Stimulated activated CD8-positive, alpha-beta memory T cell treated with anti-CD3 and anti-CD28 coated beads, Interleukin-4, amount 100 ng/mL, for 1 hour (primary cell): ENCODE measurements at places on chromosomes 16 and 17.
A peak's percentile ranks its signal among the peaks of the same experiment; 100 is the strongest.

DNA sequence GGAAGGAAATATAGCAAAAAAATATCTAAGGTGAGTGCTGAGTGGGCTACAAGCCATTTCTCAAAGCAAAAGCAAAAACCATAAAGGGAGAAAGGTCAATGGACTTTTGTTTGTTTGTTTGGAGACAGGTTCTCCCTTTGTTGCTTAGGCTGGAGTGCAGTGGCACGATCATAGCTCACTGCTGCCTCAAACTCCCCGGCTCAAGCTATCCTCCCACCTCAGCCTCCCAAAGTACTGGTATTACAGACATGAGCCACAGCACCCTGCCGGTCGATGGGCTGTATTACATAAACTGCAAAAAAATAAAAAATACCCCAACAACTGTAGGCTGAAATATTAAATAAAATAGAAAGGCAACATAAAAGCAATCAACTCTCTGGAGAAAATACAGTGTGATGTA lies 3.5 kb upstream of the RBBP6 start:
- DNase-seq: no peak

DNA sequence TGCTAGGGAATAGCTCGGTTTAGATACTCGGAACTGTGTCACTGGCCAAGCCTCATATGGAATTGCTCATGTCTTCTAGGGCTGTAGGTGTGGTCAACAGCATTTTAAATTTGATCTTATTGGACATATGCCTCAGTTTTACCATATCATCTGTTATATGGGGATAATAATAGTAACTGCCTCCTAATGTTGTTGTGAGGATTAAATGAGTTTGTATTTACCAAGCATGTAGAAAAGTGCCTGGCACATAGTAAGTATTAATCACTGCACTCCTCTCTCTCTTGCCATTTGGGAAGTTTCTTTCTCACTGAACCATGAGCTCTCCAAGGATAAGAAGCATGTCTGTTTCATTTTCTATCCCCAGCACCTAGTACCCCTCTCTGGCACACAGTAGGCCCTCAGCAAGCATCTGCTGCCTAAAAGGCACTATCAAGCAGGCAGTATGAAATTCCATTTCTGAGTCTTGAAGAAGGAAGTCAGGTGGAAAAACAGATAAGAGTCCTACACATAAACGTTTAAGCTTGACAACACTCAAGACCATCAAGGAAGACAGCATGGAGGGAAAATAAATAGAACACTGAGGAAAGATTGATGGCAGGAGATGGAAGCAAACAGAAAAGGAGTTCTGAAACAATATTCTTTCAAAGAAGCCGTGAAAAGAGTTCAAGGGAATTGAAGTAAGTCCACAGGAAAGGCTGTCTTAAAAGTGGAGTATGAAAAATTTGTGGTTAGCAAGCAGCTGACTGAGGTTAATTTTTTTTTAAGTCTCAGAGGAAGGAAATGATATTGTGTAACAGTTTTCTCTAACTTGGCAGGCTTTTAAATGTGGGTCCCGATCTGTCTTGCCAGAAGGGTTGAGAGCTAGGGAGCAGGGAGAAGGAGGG lies 2.2 kb upstream of the ATP6V0A1 start:
- no peak for DNase-seq

- DNase-seq: no peak
Measured at GRCh38 chr17:50426814-50427787, 1.1 kb downstream of the ACSF2 start.

DNA sequence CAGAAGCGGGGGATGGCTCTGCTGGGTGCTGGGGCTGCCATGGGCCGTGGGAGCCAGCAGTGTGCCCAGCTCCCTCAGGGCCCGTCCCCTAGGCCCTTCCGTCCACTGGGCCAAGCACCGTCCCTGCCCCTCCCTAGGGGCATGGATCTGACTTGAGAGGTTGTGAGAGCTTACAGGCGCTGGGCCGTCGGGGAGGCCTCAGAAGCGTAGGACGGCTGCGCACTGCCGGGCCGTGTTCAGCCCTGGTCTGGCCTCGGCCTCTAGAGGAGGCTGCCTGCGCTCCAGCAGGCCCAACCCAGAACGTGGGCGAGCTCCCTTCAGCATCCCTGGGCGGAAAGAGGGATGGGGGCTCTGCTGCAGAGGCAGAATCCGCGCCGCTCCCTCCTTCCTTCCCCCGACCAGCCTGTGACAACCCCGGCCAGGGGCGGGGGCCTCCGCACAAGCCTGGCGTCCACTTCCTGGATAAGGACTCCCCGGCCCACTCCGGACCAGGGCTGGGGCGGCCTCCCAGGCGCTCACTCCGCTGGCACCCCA lies 685 bp upstream of the MPG start:
- no peak for DNase-seq

DNA sequence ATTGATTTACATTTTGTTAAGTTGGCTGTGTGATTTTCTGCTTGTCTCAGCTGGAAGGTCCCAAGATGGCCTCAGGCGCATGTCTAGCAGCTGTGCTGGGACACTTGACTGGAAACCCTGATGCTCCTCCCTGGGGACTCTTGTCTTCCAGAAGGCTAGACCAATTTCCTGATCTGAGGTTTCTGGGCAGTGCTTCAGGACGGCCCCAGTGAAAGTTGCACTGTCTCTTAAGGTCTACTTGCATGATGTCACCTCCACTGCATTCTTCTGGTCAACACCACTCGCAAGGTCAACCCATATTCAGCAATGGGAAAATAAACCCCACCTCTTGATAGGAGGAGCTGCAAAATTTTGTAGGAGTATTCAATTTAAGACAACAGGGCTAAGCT lies 116.0 kb downstream of the SALL1 start:
- DNase-seq: no peak

DNA sequence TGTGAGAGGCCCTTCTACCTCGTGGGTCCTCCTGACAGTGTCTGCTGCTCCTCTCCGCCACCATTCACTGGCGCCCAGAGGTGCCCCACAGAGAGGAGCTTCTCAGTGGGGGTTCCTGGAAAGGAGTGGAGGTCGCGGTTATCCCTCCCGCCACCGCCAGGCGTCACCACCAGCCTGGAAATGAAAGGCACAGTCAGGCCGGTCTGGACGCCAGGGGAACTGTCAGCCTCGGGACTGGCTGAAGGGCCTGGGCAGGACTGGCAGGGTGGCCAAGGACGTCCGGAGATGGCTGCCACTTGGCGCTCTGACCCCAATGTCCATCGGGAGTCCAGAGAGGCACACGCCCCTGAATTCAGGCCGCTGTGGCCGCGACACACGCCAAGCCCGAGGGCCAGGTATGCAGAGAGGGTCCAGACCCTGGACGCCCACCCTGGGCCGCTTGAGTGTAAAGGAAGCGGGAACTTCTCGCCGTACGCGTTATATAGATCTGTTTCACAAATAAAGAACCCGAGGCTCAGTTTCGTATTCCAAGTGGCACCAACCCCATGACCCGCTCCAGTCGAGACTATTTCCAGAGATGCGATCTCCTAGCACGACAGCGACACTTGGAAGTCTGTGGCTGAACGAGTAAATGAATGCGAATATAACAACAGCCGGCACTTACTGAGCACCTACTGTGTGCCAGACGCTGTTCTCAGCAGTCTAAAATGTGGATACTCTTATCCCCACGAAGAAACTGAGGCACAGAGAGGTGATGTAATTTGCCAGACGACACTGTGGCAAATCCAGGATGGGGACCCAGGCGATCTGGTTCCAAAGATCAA lies 7.6 kb upstream of the NXPH3 start:
- DNase-seq: peak; percentile 71

DNA sequence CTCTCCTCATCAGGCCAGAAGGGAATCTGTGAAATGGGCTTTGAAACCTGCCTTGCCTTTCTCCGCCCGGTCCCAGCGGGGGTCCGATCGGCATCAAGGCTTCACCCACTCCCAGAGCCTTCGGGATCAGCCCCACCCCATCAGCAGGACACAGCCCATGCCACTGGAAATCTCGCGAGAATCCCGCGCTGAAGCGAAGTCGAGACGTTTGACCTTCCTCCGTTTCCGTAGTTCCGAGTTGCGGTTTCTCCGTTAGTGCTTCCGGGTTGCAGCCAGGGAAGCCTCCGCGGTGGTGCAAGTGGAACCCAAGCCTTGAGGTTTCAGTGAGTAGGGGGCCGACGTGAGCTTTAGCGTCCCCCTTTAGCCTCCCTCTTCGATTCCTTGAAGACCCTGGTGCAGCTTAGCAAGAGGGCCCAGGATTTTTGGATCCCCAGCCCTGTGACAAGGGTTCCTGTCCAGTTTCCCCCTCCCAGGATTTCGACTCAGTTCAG lies at the start of gene COASY:
Gene COASY, plus strand, starts transcription at position 252 of the 491 bp plus-strand sequence. CDS start 475 bp downstream, outside the sequence.
- DNase-seq: peak; percentile 68

- DNase-seq: no peak
Measured at GRCh38 chr16:15961060-15961511, 11.7 kb downstream of the ABCC1 start.
